ENCODE measurements at places on chromosomes 1 and 21. TPM values are rescaled to one million over a fixed set of nuclear protein-coding genes. Genes with fewer than 3 reads are reported as not detected.

DNA sequence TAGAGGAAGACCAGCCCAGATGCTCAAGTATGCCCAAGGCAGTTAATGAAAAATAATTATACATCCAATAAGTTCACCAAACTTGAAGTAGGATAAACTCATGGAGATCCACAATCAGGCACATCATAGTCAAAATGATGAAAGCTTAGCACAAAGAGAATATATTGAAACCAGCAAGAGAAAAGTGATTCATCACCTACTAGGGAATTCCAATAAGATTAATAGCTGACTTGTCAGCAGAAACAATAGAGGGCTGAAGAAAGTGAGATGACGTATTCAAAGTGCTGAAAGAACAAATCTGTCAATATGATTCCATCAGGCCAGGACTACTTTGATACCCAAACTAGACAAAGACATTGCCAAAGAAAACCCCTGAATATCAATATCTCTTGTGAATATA lies 251.7 kb upstream of the BEND5 start:
- no peak for DNase-seq

DNA sequence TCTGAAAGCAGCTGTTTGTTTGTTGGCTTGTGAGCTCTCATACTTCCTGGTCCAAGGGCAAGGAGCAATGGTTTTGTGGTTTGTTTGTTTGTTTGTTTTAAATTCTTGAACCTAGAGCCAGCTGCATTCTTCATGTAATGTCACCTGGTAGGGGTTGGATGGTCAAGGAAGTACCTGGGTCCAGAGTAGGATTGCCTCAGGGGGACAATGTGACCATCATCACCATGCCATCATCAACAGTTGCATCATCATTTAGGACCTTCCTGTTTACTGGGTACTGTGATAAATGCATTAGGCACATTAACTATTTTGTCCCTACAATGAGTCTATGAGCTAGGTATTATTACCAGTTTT lies 14.7 kb upstream of the MYOG start:
- DNase-seq = no peak

- DNase-seq = no peak
Measured at GRCh38 chr21:33286600-33287456, 20.7 kb downstream of the IL10RB start.

- peak; percentile 46 for DNase-seq
Measured at GRCh38 chr1:200128944-200129879, 101.7 kb downstream of the NR5A2 start.

GRCh38 chr1:165240492-165240891 lies 116.0 kb downstream of the LMX1A start:
- no peak for DNase-seq

Gene OR14A2
- not detected for total RNA-seq

Gene NBPF6
- not detected for total RNA-seq

Gene GBP3
- total RNA-seq = 5.7 TPM

Gene PTP4A2
- total RNA-seq = 296 TPM

Gene NOS1AP
- 0.18 TPM for total RNA-seq
